A549 treated with AZD2906 at 1 μM for 4 hours (cell line): ENCODE measurements at places on chromosomes 7 and 10. TPM values are rescaled to one million over a fixed set of nuclear protein-coding genes. Genes with fewer than 3 reads are reported as not detected.

SPDYE16 gene
- total RNA-seq = 0.05 to 0.10 TPM in 2 of 5 replicates, not detected in the others

ATP6V0A4 gene
- 0.13 to 0.29 TPM (median 0.21 TPM) in 5 replicates for total RNA-seq

TDRD1 gene
- not detected in 5 replicates for total RNA-seq

SRRM3 gene
- 8.0 to 13.5 TPM (median 12.1 TPM) in 5 replicates for total RNA-seq

C10orf95 gene
- 0.10 to 0.19 TPM (median 0.12 TPM) in 4 of 5 replicates, not detected in the other for total RNA-seq

WDR86 gene
- 0.13 to 0.26 TPM (median 0.20 TPM) in 5 replicates for total RNA-seq

ADAMTS14 gene
- total RNA-seq = 0.09 to 0.26 TPM (median 0.13 TPM) in 5 replicates

TFR2 gene
- 2.1 to 2.8 TPM (median 2.5 TPM) in 5 replicates for total RNA-seq

RPEL1 gene
- total RNA-seq = 0.07 TPM in 2 of 5 replicates, not detected in the others

KNDC1 gene
- 0.74 to 2.0 TPM (median 1.2 TPM) in 5 replicates for total RNA-seq

ENTPD7 gene
- total RNA-seq = 7.0 to 11.7 TPM (median 8.6 TPM) in 5 replicates

NHLRC2 gene
- 5.5 to 7.1 TPM (median 6.8 TPM) in 5 replicates for total RNA-seq

PTPRZ1 gene
- 0.02 TPM in 1 of 5 replicates, not detected in the others for total RNA-seq

CFAP46 gene
- total RNA-seq = 1.0 to 1.6 TPM (median 1.4 TPM) in 5 replicates

H2AZ2 gene
- 206 to 263 TPM (median 253 TPM) in 5 replicates for total RNA-seq

TMEM176B gene
- total RNA-seq = 0.06 to 0.17 TPM (median 0.14 TPM) in 3 of 5 replicates, not detected in the others

CTNNA3 gene
- total RNA-seq = not detected in 5 replicates

PANK1 gene
- 5.3 to 6.5 TPM (median 5.9 TPM) in 5 replicates for total RNA-seq

CHAT gene
- total RNA-seq = not detected in 5 replicates

SHTN1 gene
- 20.2 to 30.3 TPM (median 25.1 TPM) in 5 replicates for total RNA-seq

SLC29A4 gene
- 10.7 to 16.2 TPM (median 13.2 TPM) in 5 replicates for total RNA-seq

FAM131B gene
- 0.28 to 0.40 TPM (median 0.37 TPM) in 5 replicates for total RNA-seq

MYL10 gene
- total RNA-seq = not detected in 5 replicates

MMP21 gene
- 0.03 TPM in 1 of 5 replicates, not detected in the others for total RNA-seq

LRRC61 gene
- total RNA-seq = 0.06 to 0.15 TPM (median 0.10 TPM) in 5 replicates

SCART1 gene
- total RNA-seq = 0.10 to 0.32 TPM (median 0.20 TPM) in 5 replicates

GPR141 gene
- 0.10 TPM in 1 of 5 replicates, not detected in the others for total RNA-seq

IDI2 gene
- 0.05 to 0.10 TPM (median 0.09 TPM) in 3 of 5 replicates, not detected in the others for total RNA-seq
